ENCODE measurements at places on chromosomes 5 and 9.

DNA sequence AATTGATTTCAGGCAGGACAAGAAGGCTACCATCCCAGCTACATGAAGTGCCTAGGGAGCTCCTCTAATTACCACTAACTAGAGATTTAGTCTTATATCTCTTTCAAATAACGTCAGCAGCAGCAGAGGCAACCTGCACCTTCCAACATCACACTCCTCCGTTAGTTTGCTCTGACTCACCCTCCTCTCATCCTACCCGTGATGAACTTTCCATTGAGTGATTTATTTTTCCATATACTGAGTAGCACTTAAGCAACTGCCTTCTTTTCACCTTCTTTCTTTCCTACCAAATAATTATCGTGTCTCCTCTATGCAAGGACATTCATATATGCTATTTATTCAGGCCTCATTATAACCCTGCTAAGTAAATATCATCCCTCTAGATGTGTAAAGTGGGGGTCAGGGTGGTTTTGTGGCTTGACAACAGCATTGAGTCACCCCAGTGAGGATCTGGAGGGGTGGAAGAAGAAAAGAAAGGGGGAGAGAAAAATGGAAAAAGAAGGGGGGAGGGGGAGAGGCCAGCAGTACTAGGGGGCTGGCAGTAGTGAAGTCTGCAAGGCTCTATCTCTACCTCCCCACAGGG, 64.6 kb upstream of the CAST start:
- no peak for ATAC-seq

DNA sequence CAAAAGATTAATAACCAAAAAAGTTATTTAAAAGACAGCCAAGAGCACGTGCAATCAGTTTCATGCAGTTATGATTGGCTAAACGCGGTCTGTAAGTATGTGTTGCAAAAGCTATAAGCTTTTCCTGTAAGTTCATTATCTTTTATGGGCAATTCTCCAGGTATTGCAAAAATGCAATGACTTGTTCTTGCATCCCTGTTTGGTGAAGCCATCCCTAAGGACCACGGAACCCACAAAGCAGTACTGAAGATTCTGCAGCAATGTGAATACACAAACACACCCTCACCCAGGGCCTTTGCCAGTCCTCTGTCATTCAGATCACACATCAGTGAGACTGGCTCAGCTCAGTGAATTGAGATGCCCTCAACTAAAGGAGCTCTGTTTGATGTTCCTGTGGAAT, 11.4 kb downstream of the GCNT4 start:
- ATAC-seq = no peak

DNA sequence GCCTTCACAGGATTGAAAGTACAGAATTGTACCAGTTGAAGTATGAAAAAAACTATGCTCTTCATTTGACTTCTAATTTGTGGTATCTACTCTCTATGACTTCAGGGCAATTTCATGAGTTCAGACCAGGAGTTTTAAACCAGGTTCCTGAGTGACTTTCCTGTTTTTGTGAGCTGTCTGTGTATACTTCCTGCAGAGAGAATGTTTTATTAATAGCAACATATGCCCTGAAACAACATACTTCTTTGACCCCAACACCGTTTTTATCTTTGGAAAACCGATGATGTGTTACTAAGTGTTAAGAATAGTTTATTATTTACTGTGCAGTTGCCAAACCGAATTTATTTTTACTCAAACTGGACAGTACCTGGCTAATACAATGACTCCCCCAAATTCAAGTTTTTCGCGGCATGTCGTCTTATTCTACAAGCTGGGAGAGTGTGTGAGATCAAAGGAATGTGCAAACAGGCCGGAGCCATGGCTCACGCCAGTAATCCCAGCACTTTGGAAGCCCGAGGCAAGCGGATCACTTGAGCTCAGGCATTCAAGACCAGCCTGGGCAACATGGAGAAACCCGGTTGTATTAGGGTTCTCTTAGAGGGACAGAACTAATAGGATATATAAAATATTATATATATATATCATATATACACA, 58.7 kb upstream of the ERBIN start:
- no peak for ATAC-seq

DNA sequence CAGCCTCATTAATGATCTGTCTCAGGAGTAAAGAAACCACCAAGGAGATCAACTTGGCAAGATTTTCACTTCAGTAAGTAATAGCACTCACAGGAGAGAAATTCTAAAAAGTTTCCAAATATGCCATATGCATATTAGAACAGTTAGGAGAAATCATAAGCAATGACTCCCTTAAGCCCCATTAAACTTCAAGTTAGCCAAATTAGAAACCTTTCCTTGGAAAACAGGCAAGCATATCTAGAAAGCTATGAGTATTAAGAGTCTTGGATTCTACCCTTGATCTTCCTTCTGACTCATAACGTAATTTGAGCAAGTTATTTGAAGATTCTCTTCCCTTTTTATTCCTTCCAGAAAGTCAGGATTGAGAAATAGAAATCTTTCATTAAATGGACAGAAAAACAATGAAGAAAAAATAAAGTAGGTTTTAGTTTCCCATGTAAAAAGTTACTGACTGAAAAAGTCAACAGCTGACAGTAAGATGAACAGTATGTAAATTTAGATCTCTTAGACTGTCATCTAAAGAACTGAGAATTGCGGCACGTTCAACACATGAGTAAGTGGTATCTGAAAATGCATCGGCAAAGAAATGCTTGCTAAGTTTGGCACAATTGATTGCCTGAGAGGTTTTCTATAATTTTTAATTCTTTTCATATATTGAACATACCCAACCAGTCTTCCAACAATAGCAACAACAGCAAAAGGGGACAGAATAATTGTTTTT, 565.7 kb upstream of the FTMT start:
- ATAC-seq = no peak

- ATAC-seq = peak; percentile 69
Measured at GRCh38 chr5:128083811-128084227, 253 bp downstream of the SLC12A2 start.

DNA sequence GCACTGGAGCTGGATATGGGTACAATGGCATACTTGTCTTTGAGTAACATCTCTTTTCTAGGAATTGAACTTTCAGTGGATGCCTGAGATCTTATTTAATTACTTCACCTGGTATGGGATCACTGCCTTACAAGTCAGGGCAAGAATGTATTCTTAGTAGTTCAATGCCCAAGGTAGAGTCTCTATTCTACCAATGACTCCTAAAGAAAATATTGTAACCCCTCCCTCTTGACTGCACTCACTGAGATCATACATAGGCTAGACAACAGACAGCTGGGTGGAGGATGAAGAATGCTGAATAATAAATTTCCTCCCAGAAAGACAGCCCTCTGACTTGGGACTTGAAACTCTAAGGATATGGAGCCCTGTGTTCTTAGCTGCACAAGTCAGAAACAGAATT, 1216.3 kb upstream of the ACO1 start:
- ATAC-seq = no peak

DNA sequence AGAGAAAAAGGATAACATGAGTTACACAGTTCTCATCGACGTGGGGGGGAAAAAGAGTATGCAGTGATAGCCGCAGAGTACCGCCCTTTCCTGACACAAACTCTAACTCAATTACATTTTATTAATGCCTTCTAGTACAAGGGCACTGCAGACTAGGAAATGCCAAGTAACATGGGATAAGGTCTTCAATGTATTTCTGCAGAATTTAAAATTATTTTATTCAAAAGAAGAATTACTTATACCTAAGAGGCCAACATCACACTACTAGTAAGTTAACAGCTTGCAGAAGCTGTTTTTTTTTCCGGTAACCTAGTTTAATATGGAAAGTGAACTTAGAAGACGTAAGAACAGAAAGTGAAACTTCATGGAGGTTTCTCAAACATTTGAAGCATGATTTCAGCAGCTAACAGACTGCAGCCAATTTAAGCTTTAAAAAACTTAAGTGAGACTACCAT, 3.9 kb downstream of the SETX start:
- no peak for ATAC-seq

GRCh38 chr9:14133394-14133793, 180.5 kb downstream of the NFIB start:
- no peak for ATAC-seq

DNA sequence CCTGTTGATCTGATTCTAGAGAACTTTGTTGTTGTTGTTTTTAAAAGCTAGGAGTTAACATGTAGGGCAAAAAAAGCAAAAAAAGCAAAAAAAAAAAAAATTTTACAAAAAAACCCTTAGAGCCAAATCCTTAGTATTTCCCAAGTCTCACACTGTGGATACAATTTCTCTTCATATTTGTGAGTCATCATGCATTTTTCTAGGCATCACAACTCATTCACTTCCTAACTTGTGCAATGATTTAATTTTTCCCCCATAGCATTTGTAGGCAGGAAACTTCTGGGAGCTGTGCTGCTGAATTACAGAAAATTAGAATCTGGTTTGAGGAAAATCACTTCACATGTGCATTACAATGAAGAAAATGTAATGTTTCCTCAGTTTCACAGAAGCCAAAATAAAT, 91.9 kb downstream of the MARCHF3 start:
- ATAC-seq = no peak

DNA sequence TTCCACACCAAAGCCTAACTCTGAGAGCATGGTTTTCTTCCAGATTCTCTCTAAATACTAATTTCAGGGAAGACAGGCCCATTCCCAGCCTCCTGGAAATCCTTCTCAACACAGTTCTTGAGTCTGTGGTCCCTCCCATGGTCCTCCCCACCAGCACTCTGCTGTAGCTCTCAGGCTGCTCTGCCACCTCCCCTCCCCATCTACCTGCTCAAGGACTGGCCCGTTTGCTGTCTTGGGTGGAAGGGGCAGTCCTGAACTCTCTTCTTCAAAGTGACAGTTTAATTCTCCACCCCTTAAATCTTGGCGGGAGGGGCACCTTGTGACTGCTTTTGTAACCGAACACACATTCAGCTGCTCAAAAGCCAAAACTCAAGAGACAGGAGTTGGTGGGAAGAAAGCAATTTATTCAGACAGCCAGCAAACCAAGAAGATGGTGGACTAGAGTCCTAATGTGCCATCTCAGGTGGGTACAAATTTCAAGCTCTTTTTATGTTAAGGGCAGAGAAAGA, 7.6 kb upstream of the LCN15 start:
- no peak for ATAC-seq

DNA sequence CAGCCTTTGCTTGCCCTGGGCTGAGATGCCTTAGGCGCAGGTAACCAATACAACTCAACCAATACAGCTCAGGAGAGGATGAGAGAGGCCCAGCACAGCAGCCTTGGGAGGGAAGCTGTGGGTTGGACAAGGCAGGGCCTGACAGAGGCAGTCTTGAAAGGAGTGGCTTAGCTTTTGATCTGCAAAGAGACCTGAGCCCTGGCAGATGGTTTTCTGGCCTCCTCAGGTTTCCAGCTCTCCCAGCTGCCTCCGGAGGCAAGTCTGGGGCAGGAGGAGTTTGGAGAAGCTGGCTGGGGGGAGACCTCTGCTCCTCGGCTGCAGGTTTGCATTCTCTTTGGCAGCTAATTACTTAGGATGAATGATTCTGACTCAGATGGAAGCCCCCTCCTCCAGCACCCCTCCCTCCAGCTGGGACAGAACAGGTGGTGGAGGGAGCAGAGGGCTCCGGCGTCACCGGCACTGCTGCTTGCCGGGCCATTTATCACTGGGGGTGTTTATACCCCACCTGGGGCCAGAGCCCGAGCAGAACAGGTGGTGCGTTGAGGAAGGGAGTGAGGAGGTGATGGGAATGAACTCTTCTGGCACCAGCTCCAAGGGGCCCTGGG, 50.8 kb downstream of the TSPAN17 start:
- ATAC-seq = no peak

DNA sequence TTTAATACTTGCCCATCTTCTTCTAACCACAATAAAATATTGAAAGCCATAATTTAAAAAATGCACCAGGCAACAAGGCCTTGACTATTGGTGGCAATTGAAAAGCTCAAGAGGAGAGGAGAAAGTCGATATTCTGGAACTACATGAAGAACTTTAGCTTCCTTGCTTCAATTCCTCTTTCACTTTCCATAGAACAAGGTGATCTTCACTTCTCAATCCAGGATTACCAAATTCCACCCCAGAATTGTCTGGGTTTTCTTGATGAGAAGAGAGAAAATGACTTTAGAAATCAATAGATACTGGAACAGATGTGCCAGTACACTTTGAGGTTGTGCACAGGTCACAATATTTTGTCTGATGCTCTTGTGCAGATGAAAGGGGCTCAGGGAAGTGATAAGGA, 52.2 kb downstream of the PTCD2 start:
- ATAC-seq = no peak

DNA sequence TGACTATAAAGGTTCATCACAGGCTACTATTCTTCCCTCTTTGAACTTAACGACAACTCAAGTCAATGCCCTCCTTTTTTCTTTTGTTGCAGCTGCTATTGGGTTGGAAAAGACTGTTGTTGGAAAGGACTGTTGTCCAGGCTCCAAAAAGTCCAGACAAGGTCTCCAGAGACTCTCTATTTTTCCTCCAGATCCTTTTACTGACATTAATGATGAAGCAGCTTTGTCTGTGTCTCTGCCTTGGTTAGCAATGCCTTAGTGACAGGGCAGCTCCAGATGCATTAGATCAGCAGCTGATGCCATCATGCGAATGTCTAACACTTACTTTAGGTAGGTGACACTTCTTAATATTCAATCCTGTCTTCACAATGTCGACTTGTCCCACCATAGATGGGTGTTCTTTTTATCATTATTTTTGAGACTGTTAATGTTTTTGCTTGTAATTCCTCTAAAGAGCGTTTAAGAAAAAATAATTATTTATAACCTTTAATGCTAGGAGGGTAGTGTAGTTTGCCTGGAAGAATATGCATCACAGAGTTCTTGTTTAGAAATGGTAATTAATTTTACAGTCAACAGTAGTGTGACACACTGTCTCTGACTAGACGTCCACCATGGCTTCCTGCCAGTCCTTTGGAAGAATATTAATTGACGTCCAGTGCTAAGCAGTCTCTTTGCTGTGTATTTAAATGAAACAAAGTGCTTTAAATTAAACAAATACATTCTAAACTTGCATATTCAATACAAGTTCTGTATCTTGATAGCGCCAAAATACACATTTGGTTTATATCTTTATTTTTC, 492.2 kb downstream of the NR2F1-AS1 start:
- no peak for ATAC-seq

- ATAC-seq = no peak
Measured at GRCh38 chr5:2680979-2681378, 70.5 kb downstream of the IRX2 start.

DNA sequence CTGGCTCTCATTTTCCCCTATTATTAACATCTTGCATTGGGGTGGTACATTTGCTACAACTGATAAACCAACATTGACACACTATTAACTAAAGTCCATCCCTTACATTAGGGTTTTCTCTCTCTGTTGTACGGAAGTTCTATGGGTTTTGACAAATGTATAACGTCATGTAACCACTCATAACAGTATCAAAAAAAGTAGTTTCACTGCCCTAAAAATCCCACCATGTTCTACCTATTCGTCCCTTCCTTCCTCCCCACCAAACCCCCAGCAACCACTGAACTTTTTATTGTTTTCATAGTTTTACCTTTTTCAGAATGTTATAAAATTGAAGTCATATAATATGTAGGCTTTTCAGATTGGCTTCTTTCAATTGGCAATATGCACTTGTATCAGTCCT, 40.1 kb downstream of the MLLT3 start:
- no peak for ATAC-seq

DNA sequence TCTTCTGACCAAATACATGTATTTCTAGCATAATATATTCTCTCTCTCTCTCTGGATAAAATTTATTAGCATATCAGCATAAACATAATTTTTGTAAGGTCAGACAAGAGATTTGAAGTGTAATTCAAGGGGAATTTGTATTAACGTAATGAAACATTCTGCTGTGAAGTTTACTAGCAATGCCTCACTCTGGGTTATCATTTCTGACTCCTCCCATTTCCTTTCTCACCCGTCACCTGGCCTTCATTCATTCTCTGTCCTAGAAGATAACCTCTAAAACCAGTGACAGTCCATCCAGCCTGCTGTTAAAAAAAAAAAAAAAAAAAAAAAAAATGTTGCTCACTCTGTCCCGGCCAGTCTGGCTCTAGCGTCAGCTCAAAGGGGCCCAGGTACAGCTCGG, 27.1 kb downstream of the GRAMD2B start:
- ATAC-seq = peak; percentile 52

Data from stimulated activated memory B cell treated with anti-CD40 and anti-IgM and Interleukin-4, amounts not matched to agents 10 μg/mL and 1 μg/mL and 100 μg/mL, for 72 hours (primary cell).